ENCODE measurements at places on chromosomes 16 and 17. TPM values are rescaled to one million over a fixed set of nuclear protein-coding genes. Genes with fewer than 3 reads are reported as not detected.

DNA sequence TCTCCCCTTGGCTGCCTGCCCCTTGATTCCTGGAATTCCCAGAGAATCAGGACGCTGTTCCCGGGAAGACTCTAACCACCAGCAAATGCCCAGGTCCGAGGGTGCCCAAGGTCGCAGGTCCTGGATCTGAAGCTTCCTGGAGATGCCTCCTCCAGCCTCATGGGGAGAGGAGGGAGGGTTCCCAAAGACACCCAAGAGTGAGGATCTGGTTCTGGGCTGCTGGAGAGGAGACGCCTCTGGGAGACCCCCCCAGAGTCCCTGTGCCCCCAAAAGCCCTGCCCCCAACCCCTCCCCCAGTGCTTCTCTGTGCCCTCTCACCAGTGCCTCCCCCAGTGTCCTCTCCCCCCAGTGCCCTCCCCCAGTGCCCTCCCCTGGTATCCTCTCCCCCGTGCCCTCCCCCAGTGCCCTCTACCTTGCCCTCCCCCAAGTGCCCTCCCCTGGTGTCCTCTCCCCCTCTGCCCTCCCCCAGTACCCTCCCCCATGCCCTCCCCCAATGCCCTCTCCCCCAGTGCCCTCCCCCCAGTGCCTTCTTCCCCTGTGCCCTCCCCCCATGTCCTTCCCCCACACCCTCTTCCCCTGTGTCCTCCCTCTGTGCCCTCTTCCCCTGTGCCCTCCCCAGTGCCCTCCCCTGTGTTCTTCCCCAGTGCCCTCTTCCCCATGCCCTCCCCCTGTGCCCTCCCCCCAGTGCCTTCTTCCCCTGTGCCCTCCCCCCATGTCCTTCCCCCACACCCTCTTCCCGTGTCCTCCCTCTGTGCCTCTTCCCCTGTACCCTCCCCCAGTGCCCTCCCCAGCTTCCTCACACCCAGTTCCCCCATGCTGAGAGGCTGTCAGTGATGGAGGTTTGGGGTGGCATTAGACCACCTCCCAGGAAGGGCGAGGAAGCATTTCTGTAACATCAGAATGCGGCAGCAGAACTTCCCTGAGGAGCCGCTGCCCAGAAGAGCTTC, 6.3 kb upstream of the SECTM1 start:
- H3K4me3 ChIP-seq = peak overlapping the region; percentile 26
- peak overlapping the region; percentile 42 for H3K27ac ChIP-seq
- H3K4me1 ChIP-seq = peaks cover 46% of the 10 kb centered on the region
- H3K27me3 ChIP-seq = no peaks in the 10 kb centered on the region

DNA sequence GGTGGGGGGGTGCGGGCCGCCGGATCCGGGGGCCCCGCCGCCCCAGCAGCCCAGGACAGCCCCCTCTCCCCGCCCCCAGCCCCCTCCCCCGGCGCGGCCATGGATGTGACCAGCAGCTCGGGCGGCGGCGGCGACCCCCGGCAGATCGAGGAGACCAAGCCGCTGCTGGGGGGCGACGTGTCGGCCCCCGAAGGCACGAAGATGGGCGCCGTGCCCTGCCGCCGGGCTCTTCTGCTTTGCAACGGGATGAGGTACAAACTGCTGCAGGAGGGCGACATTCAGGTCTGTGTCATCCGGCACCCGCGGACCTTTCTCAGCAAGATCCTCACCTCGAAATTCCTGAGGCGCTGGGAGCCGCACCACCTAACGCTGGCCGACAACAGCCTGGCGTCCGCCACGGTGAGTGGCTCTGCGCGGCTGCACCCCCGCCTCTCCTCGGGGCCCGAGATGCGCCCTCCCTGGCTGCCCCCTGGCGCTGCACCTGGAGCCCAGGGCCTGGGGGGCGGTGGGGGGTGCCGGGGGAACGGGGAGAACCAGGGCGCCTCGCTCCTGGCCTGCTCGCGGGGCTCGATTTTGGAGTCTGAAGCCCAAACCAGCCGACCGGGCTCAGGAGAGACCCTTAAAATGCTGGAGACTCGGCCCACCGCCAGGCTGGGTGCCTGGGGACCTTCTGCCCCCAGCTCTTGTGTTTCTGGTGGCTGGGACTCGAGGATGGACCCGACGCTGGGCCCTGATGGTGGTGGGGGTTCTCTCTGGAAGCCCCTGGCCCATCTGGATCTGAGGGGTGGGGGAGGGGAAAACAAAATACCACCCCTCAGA, 744 bp downstream of the CMIP start:
- peaks cover 14% of the 10 kb centered on the region for H3K4me1 ChIP-seq
- DNase-seq = peak; percentile 33
- H3K4me3 ChIP-seq = peak overlapping the region; percentile 74
- H3K27me3 ChIP-seq = no peaks in the 10 kb centered on the region
- H3K27ac ChIP-seq = no peak overlapping the region

GRCh38 chr16:24728891-24729242, 584 bp upstream of the TNRC6A start:
- H3K36me3 ChIP-seq = peaks cover 36% of the 10 kb centered on the region
- H3K27me3 ChIP-seq = no peaks in the 10 kb centered on the region
- H3K4me3 ChIP-seq = peak overlapping the region; percentile 99

DNA sequence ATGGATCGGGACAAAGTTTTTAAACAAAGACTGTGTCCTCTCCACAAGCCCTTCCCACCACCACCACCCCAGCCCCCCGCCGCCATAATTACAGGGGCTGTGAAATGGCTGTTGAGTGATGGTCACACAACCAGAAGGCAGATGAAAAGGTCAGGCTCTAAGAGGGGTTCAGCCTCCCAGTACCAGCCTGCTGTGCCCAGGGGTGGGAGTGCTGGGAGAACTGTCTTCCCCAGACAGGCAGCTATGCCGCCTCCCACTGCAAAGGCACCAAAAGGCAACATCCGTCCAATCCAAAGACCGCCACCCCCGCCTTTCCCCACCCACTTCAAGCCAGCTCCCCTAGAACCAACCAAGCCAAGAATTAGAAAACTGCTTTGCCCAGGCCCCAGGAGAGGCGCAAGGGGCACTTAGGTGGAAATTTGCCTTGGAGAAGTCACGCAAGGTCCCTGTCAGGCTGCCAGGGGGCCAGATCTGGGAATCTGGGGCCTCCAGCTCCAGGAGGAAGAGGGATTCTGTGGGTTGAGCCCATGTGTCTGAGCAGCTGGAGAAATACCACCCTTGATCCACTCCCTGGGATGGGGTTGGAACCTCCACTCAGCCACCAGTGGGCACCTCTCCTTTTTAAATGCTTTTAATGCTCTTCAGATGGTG, 14.4 kb downstream of the CARHSP1 start:
- no peaks in the 10 kb centered on the region for H3K27me3 ChIP-seq
- H3K27ac ChIP-seq = no peak overlapping the region
- peaks cover 16% of the 10 kb centered on the region for H3K4me1 ChIP-seq
- no peak for DNase-seq
- H3K4me3 ChIP-seq = no peak overlapping the region
- H3K36me3 ChIP-seq = peaks cover 92% of the 10 kb centered on the region

- no peaks in the 10 kb centered on the region for H3K4me1 ChIP-seq
- no peak overlapping the region for H3K4me3 ChIP-seq
- H3K27ac ChIP-seq = no peak overlapping the region
- DNase-seq = no peak
- no peaks in the 10 kb centered on the region for H3K36me3 ChIP-seq
Measured at GRCh38 chr17:71801301-71801700, 319.5 kb upstream of the SOX9 start.

CEP112 gene
- total RNA-seq = 9.6 TPM

DNA sequence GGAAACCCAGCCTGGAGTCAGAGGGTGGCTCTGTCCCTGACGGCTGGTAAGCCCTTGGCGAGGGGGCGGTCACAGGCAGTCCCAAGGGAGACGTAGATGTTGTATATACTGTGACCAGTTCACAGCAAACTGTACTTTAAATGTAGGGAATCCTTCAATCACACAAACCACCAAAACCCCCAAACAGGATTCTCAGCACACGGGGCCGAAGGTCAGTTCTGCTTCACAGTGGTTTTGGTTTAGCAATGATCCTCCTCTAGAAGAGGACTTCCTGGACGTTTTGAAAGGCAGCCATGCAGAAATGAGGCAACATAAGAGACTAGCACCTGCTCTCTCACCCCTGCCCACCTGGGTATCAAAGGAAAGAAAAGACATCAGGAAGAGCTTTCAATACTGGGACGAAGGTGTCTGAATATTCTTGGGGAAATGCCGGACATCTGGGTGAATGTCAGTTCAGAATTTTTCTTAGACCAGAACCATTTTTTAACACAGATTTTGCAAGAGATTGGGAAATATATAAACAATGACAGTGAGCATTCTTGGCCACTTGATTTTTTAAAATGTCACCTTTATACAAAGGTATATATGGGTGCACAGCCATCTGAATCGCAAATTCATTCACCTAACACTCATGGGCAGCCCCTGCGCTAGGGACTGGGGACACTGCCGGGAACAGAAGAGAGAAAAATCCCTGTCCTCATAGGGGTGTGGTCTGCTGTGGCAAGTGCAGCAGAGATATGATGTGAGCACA, 74.2 kb downstream of the CRISPLD2 start:
- H3K36me3 ChIP-seq = no peaks in the 10 kb centered on the region
- H3K27ac ChIP-seq = no peak overlapping the region
- H3K4me1 ChIP-seq = no peaks in the 10 kb centered on the region
- no peak overlapping the region for H3K4me3 ChIP-seq
- no peak for DNase-seq

DNA sequence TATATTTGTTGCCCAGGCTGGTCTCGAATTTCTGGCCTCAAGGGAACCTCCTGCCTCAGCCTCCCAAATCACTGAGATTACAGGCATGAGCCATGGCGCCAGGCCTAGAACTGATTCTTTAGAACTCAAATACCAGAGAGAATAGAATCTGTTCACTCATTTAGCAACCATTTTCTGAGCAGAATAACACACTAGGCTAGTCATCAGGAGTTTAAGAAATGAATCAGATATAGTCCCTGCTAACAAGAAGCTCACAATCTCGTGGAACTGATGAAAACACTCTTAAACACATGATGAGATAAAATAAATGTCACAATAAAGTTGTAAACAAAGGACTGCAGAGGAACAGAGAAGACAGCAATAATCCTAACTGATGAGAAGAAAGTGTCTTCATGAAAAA, 55.8 kb upstream of the ADCY9 start:
- H3K27ac ChIP-seq = no peak overlapping the region
- no peak overlapping the region for H3K4me3 ChIP-seq
- H3K4me1 ChIP-seq = peaks cover 14% of the 10 kb centered on the region
- H3K36me3 ChIP-seq = no peaks in the 10 kb centered on the region
- H3K27me3 ChIP-seq = no peaks in the 10 kb centered on the region
- DNase-seq = no peak

DNA sequence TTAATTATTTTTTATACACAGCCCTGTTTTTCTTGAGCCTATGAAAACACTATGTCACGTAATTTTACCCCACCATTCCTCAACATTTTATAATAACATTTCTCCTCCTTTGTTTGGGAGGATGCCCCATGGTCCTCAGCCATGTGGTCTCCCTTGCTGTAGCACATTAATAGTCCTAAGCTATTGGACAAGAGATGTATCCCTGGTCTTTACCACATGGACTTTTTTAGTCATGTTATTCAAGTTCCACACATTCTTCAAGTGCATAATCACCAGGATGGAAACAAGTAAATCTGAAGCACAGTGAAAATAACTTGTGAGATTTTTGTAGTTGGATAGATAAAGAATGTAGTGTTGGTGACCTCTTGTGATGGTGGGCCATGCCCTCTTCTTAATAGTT, 2.0 kb upstream of the KRTAP2-3 start:
- H3K4me3 ChIP-seq = no peak overlapping the region
- no peaks in the 10 kb centered on the region for H3K36me3 ChIP-seq
- peak; percentile 90 for DNase-seq
- H3K27ac ChIP-seq = peak overlapping the region; percentile 97
- H3K4me1 ChIP-seq = peaks cover 79% of the 10 kb centered on the region

DNA sequence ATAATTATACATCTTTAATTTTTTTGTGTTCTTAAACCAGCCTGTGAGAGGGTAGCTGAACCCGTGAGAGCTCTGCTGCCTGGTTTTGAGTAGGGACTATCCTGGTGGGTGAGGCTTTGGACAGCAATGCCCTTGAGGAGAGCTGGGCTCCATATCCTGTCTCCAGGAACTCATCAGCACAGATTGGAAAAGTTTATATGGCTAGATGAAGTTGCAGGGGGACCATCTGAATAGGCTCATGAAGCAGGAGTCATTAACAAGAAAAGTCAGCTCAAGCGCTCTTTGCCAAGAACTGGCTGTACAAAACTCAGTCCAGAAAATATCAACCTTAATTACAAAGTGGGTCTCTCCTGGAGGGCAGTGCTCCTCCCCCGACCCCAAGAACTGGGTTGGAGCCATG, 33.8 kb upstream of the SSTR2 start:
- no peaks in the 10 kb centered on the region for H3K36me3 ChIP-seq
- no peaks in the 10 kb centered on the region for H3K27me3 ChIP-seq
- H3K27ac ChIP-seq = no peak overlapping the region
- DNase-seq = no peak
